ENCODE measurements at places on chromosomes 6 and 20.

GRCh38 chr6:43608310-43608763 lies 20.7 kb downstream of the GTPBP2 start:
- DNase-seq, result peak; percentile 79

DNA sequence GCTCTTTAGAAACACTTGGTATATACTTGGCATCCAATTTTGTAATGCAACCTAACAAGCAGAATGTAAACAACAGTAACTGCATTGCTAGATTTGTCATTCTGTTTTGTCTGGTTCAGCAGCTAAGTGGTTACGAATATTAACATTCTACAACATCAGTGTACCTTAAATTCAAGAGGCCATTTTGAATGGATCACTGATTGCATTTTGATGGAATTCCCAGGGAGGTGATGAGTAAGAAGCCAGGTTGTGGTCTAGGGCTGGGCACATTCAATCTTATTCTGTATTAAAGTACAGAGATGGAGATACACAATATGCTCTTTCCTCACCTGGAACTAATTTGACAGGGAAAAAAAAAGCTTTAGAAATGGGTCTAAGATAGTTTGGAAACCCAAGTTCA lies 483.5 kb downstream of the PRKN start:
- DNase-seq, result no peak

GRCh38 chr20:61548069-61548468 lies 296.0 kb downstream of the CDH4 start:
- no peak for DNase-seq

- peak; percentile 77 for DNase-seq
Observed at GRCh38 chr20:32470025-32470861, 112.1 kb downstream of the ASXL1 start.

DNA sequence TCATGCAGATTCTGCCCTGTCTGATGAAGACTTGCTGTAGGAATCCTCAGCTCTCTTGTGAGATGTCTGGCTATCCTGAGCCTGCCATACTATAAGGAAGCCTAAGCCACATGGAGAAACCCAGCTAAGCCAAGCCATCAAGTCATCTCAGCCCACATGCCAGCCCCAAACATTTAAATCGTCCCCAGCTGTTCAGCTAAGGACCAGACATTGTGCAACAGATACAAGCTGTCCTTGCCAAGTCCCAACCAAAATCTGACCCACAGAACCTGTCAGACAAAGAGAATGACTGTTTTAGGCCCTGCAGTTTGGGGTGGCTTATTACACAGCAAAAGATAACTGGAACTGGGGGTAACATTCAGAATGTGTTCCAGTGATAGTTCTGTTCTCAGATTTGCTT lies 36.8 kb upstream of the FOXC1 start:
- no peak for DNase-seq

- peak; percentile 88 for DNase-seq
Observed at GRCh38 chr20:43667341-43668132, 623 bp downstream of the MYBL2 start.

DNA sequence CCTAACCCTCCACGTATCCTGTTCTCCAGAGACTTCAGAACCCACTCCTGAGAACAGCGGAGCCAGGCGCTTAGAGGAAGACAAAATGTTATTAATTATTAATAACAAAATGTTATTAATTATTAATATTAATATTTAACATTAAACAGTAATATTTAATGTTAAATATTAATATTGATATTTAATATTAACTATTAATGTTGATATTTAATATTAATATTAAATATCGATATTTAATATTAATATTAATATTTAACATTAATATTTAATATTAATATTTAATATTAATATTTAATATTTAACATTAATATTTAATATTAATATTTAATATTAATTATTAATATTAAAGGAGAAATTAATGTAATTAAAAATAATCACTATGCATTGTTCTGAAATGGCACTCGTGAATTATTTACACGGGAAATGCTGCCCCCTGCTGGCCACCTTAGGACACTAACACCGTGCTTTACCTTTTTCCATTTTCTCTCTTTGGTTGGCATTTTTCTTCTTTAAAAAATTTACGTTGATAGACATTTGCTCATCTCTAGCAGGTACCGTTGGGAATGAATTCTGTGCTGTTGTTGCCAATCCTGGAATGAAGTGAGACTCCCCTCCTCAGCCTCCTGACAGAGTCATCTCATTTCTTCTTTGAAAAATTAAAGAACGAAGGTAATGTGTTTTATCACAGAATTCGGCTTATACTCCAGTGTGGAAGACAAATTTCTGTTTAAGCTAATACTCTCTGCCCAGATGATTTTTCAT lies 7.5 kb upstream of the GGTLC1 start:
- DNase-seq, result peak; percentile 60

- no peak for DNase-seq
Observed at GRCh38 chr20:4871486-4871885, 129.8 kb downstream of the SLC23A2 start.

DNA sequence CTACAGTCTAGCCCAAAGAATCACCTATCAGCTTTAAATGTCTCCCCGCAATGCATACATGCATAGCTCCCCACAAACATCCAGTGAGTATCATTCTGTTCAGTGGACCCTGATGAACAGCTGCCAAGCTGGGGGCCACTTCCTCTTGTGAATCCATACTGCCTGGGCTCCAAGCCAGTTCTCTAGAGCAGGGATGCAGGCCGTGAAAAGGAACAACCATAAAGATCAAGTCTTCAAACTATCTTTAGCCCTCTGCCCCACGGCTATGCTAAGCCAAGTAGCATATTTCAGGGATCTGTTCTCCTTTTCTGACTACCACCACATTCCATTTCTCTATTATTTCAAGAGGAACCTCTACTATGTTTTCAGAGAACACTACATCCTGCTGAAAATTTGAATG lies 191.7 kb upstream of the BTBD3 start:
- no peak for DNase-seq

- no peak for DNase-seq
Observed at GRCh38 chr6:98944598-98945081, 3.1 kb downstream of the FBXL4 start.

DNA sequence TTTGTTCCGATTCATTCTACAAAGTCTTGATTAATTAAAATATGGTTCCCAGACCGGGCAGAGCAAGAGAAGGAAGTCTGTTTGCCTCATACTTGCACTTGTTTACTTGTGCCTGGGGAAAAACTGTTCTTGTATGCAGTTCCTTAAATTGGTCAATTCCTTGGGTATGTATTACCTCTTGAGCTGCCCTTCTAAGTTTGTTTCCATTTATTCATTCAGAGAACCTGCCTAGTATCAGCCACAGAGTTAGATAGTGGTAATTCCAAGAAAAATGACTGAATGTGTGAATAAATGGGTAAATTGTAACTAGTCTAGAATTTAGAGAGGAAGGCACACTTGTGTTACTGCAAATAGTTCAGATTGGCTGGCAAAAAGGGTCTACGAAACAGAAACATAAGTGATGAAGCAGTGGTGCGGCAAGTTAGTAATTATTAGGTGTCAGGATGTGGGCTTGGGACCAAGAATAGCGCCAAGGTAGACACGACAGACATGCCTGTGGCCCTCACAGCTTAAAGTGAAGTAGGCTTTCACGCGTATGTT lies 525 bp upstream of the MAK start:
- DNase-seq, result no peak

DNA sequence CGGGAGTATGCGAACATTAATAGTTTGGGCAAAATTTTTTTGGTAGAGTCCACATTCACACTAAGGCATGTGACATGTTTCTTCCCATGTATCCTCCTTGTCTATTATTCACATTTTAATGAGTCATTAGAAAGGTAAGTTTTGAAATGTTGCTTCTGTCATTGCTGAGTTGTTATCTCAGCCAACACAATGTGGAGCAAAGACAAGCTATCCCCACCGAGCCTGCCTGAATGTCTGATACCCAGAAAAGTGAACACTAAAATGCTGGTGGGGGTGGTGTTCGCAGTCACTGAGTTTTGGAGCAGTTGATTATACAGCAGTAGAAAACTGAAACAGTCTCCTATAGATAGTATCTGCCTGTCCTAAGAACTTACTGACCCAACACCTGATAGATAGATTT lies 68.3 kb upstream of the ASF1A start:
- no peak for DNase-seq

DNA sequence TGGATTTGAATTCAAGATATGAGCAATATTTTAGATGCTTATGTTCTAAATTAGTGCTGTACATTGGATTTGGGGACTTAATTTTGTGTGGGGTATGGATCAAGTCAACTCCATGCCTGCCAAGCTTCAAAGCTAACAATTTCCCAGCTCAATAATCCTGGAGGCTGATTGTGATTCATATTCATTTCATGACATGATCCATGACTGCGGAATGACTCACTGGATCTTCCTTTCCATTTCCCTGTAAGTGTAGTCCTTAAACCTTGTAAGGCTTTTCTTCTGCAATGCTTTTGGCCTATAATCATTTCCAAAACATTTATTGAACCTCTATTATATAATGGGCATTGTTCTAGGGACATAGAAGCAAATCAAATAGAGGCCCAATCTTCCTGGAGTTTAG lies 44.7 kb upstream of the CCN2 start:
- no peak for DNase-seq

GRCh38 chr6:20173833-20174792 lies 38.2 kb downstream of the MBOAT1 start:
- peak; percentile 81 for DNase-seq

DNA sequence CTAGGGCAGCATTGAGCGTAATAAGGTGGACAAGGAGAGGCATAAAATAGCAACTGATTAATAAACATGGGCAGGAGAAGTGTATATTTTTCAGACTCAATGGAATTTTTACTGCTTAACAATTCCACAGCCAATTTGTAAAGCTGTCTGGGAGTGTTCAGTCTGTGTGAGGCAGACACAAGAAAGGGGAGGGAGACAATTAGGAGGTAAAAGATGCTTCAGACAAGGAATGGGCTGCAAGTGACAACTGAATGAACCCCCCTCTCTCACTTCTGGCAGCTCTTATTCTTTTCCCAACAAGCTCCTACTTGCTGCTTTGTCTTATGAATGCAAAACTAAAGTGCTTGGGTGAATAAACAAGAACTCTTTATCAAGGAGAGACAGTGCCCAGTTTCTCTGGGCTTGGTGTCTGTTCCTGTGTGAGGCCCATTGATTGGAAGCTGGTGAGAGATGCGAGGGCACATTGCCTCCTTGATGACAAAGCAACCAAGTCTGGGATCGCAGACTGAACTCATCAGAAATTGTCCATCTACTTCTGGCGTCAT lies 575.3 kb downstream of the RNF144B start:
- no peak for DNase-seq

GRCh38 chr6:142303176-142303533 lies 1.3 kb downstream of the ADGRG6 start:
- no peak for DNase-seq

DNA sequence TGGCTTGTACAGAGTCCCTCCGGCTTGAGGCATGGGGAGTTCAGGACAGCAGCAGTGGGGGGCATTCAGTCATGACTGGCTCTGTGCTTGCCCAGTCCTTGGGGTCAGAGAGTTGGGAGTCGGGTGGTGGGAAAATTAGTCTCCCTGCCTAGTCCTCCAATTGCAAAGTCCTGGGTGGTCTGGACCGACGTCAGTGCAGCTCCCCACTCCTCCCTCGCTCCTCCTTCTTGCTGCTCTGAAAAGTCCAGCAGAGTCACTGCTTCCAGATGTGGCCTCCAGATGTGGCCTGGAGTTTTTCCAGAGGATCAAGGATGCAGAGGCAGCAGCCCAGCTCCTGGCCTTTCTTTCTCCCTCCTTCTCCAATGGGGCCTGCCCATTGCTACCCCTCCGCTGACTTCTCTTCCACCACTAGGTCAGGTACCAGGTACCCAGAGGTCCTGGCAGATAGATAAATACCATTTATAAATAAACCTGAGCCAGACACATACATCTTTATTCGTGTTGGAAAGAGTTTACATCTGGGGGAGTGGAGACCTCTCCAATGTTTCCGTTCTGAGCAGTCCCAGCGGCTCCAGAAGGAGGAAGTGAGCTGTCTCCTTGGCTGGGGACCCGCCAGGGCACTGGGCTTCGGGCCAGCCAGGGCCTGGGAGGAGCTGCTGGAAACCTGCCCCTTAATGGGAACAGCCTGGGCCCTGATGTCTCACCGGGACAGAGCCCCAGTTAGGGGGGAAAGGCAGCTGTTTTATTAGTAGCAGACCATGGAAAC lies 49.0 kb upstream of the RNF24 start:
- peak; percentile 92 for DNase-seq

DNA sequence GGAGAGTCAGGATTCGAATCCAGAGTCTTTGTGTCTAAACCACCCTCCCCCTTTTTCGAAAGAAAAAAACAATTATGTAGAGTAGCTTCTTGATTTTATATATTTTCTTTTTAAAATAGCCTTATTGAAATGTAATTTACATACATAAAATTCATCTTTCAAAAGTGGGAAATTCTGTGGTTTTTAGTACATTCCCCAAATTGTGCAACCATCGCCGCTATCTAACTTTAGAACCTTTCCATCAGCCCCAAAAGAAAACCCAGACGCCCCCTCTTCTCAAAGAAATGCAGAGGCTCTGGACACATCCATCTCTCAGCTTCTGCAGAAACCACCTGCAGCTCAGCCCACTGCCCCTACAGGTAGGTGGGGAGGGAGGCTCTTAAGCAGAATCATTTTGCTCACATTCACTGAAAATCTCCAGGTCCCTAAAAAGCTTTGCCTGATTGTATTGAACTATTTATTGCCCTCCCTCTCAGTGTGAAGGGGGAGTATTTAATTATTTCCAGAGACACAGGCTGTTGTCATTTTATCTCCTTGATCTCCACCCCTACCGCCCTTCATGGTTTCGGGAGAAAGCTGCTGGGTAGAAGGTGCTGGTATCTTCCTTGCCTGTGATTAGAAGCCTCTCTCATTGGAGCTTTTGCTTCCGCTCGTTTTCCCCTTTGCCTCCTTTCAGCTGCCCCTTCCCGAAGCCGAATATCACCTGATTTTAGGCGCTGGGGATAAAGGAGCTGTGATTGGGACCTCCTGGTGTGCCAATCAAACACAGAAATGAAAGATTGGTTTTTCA lies 68.7 kb upstream of the KCNG1 start:
- DNase-seq, result no peak

GRCh38 chr20:60268491-60268890 lies 310.3 kb downstream of the CDH26 start:
- DNase-seq, result no peak

DNA sequence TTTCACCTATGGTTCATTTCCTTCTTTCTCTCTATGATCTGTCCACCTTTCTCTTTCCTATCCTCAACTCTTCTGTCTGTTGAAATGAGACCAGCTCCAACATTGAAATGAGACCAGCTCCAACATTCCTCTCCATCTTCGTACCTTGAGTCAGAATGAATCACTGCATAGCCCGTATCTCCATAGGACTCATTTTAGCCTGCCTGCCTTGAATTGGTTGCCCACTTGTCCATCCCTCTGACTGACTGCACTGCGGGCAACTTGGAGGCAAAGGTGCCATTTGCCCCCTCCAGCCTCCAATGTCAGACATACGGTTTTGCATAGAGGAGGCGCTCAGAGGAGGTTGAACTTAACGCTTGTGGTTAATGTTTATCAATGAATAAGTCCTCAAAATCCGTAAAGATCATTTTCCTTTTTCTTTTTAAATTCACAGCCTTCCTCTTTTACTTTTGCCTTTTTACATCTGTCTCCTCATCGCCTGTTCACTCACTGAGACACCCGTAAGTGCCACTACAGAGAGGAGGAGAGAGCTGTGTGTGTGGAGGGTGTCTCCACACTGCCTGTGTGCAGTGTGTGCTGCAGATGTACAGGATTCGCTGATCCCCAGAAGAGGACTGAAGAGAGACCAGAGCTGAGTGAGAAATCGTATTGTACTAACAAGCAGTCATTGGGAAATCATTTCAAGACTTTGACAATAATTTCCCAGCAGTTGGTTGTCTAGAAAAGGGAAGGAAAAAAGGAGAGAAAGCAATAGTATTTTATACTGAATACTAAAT lies 579.6 kb upstream of the MAP3K7 start:
- no peak for DNase-seq
